ENCODE measurements at places on chromosomes 11 and 22.

DNA sequence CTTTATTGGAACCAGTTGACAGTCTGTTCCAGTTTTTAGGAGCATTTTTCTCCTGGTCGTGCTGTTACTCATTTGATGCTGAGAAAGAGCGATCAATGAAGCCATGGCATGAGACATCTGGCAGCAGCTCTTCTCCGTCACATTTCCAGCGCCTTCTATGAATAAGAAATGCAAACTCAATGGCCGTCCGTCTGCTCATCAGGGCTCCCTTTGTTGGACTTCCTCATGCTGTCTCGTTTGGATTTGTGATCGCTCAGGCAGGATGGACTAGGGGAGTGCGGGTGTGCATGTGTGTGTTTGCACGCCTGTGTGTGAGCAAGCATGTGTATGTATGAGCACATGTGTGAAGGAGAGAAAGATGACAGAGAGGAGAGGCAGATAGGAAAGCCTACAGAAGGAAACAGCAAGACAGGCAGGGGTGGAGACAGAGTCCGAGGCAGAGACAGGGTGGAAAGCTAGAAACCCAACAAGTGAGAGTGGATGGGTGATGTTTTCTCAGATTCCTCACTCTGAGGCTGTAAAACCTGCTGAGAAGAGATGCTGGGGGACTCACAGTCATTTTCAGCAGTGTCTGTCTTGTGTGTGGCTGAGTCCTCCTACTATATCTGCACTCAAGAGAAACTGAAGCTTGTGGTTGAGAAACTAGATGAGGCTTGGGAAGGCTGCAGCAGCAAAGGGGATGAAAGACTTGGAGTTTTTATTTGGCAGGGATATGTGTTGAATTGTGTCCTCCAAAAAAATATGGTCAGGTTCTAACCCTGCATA, 56.0 kb upstream of the CLMP start:
- no peak for DNase-seq

GRCh38 chr11:65541093-65541982, 16.5 kb downstream of the SCYL1 start:
- DNase-seq = no peak

DNA sequence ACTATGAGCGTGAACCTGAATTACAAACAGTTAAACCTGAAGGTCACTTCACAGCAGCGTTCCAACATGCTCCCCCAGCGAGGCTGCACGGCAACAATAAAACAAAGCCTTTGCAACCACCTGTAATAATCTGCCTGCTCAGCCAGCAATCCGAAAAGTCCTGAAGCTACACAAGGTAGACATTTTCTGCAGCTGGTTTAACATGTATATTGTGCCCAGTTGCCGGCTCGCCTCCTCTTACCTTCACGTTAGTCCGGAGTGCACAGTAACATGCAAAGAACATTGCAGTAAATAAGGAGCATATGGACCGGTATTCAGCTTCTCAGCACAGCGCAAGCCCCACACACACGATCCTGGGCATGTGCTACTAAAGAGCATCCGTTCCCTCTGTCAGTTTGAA, 704.3 kb downstream of the DLG2 start:
- no peak for DNase-seq

DNA sequence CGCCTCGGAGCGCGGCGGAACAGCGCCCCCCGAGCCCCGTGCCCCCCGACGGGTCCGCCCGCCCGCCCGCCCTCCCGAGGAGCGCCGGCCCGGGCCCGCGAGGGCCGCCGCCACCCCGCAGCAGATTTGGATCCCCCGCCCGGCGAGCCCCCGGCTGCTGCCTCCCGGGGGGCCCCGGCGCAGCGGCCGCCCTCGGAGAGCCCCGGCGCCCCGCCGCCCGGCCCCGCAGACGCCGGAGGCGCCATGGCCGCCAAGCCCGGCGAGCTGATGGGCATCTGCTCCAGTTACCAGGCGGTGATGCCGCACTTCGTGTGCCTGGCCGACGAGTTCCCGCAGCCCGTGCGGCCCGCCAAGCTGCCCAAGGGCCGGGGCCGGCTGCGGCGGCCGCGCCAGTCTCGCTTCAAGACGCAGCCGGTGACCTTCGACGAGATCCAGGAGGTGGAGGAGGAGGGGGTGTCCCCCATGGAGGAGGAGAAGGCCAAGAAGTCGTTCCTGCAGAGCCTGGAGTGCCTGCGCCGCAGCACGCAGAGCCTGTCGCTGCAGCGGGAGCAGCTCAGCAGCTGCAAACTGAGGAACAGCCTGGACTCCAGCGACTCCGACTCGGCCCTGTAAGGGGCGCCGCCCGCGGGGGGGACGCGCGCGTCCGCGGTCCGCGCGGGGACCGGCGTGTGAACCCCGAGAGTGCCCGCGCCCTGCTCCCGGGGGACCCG, 380 bp downstream of the C11orf96 start:
- DNase-seq = no peak

DNA sequence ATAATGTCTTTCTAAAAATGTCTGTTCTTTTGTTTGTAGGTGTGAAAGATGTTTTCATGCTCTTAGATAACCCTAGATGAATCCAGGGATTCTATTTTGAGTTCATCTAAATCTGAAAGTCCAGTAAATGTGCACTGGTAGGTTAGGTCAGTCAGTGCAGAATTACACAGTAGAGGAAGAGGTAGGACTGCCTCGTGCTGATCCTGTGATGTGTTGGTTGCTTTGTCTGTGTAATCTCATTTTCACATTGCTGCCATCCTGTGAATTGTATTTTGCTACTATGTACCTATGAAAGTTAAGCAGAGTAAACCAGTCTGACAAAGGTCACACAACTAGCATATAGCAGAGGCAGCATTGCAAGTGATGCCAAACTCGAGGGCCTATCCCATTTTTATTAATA, 36.5 kb downstream of the ATXN10 start:
- DNase-seq = no peak

DNA sequence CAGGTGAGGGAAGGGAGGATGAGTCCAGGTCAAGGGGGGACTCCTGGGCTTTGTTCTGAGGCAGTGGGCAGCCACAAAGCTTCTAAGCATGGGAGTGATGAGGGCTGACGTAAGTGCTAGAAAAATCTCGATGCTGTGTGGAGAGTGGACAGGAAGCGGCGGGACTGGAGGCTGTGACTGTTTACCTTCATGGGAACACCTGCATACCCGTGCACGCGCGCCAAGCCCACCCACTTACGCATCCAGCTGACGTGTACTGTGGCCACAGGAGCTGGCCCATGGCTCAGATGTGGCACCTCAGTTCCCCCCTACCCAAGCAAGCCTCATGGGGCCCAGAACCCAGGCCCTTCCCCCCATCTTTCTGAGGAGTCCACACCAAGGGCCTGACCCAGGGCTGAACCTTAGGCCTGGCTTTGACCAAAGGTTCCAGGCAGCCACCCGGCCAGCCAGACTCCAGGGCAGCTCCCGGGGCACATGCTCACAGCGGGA, 14.0 kb downstream of the MYRF start:
- no peak for DNase-seq

DNA sequence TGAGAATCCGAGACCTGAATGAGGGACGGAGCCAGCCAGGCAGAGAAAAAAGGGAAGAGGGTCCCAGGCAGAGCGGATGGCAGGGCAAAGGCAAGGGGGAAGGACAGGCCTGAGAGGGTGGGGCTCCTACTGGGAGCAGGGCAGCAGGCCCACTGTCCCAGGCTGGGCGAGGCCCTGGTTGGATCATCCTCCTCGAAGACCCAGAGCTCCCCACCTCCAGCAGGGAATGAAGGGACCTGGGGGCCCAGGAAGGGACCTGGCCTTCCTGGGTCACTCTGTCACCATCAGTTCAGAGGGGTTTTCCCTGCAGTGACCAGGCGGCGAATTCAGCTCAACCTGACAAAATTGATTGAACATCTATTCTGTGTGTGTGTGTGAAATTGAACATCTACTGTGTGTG, 4.0 kb downstream of the CD5 start:
- DNase-seq = no peak

DNA sequence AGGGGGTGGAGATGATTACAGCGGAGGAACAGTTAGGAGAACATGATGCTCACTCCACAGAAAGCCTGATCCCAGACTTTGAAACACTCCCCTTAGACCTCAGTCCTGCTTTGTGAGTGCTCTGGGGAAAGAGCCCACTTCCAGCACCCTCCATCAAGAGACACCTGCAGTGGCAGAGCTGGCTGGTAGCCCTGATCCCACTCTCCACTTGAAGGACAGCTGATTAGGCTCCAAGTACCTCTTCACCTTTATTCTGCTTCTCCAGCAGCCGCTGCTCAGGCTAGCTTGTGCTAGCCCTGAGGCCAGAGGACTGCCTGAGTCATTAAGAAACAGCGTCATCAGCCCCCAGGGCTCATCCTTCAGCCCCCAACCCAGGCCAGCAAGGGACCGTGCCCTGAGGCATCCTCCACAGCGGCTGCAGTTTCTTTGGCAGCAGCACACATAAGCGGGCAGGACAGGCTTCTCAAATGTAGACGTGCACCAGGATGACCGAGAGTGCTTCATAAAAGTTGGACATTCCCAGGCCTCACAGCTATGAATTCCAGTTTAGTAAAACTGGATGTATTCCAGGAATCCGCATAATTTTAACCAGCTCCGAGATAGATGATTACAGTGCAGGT, 146.0 kb upstream of the TBCEL start:
- DNase-seq = no peak

- no peak for DNase-seq
These were observed 14.5 kb upstream of the CYP2R1 start for GRCh38 chr11:14906578-14906977.

- no peak for DNase-seq
These were observed 122.4 kb downstream of the ETS1 start for GRCh38 chr11:128464878-128465450.

DNA sequence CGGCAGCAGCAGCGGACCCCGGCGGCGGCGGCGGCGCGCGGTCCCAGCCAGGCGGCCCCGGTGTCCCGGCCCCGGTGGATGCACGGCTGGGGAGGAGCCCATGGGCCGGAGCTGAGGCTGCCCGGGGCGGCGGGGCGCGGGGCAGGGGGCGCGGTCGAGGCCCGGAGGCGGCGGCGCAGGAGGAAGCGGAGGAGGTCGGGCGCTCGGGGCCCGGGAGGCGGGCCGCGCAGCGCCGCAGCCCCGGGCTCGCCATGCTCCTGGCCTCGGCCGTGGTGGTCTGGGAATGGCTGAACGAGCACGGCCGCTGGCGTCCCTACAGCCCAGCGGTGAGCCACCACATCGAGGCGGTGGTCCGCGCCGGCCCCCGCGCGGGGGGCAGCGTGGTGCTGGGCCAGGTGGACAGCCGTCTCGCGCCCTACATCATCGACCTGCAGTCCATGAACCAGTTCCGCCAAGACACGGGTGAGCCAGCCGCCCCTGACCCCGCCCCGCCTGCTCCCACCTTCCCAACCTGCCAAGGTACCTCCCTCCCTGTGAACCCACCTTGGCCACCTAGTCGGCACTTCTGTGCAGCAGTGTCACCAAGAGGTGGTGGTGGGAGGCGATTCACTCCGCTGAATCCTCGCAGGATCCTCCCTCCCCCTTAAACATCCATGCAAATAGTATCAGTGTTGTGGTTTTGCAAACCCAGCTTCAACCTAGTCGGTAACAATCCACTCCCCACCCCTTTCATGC, 580 bp downstream of the DTX4 start:
- no peak for DNase-seq

GRCh38 chr11:93392867-93393266, 62.3 kb downstream of the DEUP1 start:
- no peak for DNase-seq

DNA sequence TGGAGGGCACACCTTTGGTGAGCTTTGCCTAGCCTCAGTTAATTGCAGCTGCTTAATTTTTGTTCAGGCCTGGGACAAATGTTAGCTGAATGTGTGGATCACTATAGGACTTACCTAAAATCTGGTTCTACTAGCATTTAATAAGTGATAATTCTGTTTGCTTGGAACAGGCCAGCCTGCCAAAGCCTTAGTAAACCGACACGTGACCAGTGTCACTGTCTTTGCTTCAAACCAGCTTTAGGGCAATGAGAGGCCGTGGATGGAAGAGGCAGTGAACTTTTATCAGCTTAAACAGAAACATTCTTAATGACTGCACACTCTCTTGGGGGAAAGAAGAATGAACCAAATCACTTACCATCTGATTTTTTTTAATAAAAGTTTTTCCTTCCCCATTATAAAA, 10.8 kb downstream of the PARVA start:
- DNase-seq = no peak

DNA sequence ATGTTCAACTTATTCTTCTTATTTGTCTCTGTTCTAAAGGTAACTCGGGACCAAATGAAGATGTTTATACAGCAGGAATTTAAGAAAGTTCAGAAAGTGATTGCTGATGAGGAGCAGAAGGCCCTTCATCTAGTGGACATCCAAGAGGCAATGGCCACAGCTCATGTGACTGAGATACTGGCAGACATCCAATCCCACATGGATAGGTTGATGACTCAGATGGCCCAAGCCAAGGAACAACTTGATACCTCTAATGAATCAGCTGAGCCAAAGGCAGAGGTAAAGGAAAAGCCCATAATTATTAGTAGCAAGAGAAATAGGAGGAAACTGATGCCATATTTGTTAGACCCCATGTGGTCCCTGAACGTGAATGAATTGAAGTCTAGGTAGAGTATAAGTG, 63.3 kb downstream of the TRIM44 start:
- DNase-seq = no peak

DNA sequence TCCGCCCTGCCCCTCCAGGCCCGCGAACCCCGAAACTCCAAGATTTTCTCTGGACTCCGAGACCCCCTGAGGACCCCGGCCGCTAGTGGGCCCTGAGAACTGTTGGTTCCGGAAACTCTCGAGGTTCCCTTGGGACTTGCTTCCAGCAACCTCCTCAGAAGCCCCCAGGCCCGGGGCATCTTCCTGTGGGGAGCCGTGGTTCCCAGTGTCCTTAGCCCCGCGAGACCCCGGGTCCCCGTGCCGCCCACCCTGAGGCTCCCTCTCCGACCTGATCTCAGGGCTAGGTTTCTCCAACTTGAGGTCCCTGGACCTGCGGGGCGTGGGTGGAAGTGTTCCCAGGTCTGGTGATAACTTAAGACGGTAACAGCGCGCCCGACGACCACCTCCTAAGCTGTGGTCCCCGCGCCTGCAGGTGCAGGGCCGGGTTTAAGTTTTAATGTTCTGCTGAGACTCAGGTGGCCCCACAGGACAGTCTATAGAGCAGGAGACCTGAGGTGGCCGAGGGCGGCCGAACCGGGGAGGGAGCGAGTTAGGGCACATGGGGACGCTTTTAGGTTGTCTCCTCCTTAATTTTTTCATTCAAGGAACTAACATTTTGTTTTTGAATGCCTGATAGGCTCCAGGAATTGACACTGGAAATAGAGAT, 720 bp downstream of the FAM118A start:
- no peak for DNase-seq

- DNase-seq = no peak
These were observed 115.6 kb downstream of the CSTPP1 start for GRCh38 chr11:47052165-47052564.

Data from stimulated activated CD4-positive, alpha-beta T cell treated with anti-CD3 and anti-CD28 coated beads, TNF-alpha, amount 100 ng/mL, for 1 hour (primary cell).